ENCODE measurements at places on chromosomes 5 and 9.

GRCh38 chr9:21171351-21171750 is 4.9 kb upstream of the IFNA21 start:
- no peak for DNase-seq

DNA sequence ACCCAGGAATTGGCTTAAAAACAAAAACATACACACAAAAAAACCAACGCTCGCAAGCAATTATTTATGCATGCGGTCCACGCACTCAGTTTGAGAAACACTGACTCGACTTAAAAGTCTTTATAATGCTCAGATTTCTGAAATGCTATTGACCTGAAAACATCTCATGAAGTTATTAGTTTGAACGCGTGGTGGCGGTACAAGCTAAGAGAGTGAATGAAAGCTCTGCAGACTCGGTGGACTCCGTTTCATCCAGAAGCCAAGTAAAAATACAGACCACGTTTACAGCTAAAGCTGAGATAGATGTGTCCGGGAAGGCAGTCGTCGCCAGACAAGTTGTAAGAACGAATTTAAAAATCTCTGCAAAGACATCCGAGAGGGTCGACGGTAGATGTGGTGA is at the start of gene PCDHB6:
Gene PCDHB6 (plus strand): TSS at position 246 of the 400 bp plus-strand sequence. CDS start 201 bp downstream, outside the sequence.
- DNase-seq = no peak

DNA sequence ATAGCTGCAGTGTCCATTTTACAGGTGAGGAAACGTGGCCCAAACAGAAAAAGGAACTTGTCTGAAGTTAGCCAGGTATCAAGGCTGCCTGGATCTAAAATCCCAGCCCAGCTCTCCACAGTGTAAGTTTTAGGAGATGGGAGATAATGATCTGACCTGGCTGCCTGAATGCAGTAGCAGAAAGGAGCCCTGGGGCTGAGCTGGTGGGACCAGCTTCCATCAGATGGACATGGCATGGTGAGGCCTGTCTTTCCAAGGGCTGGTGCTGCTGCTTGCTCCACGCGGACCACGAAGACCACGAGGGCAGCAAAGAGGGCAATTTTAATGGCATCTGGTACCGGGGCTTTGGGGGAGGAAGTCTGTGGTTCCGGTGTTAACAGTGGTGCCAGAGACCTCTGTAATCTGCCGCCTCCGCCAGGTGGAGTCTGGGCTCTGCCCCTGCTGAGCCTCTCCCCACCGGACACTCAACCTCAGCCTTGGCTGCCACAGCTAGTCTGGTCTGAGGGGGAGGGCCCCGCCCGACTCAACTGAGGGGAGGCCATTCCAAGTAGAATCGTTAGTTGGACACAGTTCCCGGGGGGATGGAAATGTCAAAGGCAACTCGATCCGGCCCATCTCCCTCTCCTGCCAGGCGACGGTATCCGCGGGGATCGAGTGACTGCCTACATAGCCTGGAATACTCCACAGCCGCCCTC is 650 bp downstream of the MYORG start:
- DNase-seq = peak; percentile 24

GRCh38 chr9:128529191-128529590 is 23.2 kb upstream of the SPTAN1 start:
- no peak for DNase-seq

DNA sequence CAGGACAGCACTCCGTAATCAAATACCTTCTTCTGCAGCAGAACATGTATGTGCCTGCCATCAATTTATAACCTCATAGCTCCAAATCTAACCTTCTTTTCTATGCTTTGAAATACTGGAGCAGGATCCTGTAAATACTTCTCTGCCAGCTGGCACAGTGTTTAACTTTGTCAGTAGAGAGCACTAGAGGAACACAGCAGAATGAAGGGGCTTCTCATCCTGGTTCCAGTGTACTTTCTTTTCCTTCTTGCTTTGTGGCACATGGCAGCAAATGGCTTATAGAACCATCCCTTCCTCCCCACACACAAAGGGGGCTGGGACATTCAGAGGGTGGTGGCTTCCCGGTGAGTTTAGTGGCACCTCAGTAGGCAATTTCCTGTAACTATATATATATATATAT is 3.8 kb upstream of the FBXW11 start:
- DNase-seq = no peak

GRCh38 chr5:96601715-96602244 is 60.4 kb upstream of the CAST start:
- DNase-seq = no peak

DNA sequence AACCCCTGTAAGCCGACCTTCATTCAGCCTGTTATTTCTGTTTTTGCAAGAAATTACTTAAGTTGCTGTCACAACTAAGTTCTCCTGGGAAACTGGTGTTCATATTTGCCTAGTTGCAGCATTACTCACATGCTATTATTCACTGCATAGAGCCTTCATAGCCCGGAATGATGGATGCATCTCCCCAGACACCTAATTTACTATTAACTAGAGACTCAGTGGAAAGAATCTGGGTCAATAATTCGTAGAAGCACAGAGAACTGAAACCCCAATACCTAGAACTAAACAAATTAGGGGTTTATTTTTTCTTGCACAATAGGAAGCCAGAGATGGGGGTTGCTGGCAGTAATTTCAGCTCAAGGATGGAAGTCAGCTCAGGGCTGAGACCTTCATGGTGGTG is 45.7 kb upstream of the FAM170A start:
- no peak for DNase-seq

- DNase-seq = no peak
Measured at GRCh38 chr5:88688984-88689667, 193.9 kb downstream of the MEF2C start.

GRCh38 chr9:125950880-125951471 is 203.8 kb downstream of the PBX3 start:
- no peak for DNase-seq

DNA sequence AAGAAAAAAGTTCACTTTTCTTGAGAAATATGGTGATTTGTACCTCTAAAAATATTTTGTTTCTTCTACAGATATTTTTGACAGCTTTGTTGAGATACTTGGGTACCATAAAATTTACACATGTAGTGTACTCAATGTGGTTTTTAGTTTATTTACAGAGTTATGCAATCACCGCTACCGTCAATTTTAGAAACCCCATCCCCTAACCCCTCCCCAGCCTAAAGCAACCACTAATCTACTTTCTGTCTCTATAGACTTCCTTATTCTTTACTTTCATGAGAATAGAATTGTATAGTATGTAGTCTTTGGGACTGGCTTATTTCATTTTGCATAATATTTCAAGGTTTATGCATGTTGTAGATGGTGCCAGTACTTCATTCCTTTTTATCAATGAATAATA is 45.0 kb upstream of the TDRD7 start:
- DNase-seq = no peak

DNA sequence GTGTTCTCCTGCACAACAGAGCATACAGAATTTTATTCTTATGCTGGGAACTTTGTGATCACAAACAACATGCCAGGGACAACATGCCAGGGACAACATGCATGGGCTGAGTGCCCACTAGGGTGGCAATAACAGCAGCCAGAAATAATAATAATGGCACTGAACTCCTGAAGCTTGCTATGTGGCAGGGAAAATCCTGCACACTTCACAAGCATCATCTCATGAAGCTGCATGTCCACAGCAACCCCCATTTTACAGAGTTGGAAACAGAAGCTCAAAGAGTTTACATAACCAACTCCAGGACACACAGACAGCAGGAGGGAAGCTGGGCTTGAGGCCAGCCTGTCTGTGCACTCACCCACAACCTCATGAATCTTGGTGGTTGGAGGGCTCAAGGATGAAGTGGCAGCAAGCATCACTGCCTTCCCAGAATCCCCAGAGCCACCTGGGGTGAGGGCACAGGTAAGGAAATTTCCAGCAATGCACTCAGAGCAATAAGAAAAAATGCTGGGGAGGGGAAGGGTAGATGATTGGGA is 111.4 kb downstream of the GABBR2 start:
- no peak for DNase-seq

GRCh38 chr9:20929276-20929675 is 102.2 kb downstream of the HACD4 start:
- no peak for DNase-seq

DNA sequence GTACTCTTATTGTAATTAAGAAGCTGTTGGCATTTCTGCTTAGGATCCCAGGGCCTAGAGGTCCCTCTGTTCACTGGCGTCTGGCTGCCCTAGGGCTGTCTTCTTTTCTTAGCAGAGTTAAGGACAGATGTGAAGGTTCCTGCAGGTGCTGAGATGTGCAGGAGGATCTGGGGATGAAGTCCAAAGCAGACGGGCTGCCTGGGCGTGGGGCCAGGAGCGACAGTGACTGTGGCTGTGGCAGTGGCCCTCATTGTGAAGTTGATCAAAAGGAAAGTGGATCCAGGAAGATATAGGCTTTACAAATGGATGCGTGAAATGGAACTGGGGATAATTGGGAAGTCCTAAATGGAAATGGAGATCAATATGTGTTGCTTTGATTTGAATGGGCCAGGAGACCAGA is 19.1 kb upstream of the SH3PXD2B start:
- DNase-seq = no peak

DNA sequence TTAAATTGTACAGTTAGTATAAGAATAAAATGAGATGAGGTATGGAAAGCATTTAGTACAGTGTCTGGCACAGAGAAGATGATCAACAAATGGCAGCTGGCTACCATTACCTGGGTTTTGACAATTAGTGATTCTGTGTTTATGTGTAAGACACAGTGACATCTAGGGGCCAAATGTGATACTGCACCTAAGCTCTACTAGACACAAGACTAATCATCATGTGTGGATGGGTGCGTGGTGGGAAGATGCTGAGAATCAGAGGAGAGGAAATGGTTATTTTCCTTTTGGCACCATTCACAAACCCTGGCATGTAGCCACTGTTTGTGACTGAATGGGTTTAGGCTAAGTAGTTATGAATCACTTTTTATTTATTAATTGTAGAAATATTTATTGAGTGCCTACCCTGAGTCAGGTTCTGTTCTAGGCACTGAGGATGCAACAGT is 109.8 kb upstream of the TBC1D2 start:
- no peak for DNase-seq

DNA sequence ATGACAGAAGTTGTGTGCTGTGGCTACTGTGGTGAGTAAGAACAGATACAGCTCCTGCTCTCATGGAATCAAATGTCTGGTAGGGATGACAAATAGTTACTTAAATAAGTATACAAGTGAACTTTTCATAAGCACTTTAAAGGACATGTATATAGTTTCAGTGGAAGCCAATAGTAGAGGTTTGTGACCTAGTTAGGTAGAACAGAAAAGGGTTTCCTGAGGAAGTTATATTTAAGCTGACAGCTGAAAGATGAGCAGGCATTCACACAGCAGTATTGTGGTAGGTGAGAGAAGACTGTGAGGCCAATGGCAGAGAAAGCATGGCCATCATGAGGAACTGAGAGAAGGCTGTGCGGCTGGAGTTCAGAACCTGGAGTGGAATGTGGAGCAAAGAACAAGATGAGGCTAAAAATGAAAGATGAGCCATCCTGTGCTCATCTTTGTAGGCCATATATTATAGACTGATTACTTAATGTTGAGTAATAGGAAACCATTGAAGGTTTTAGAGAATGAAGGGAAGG is 15.4 kb downstream of the FAM174A start:
- DNase-seq = no peak

GRCh38 chr5:71830681-71831539 is 111.8 kb downstream of the CARTPT start:
- no peak for DNase-seq

GRCh38 chr5:108730617-108731340 is 16.9 kb upstream of the FER start:
- no peak for DNase-seq

GRCh38 chr5:146249801-146250200 is 46.4 kb downstream of the RBM27 start:
- DNase-seq = no peak

- no peak for DNase-seq
Measured at GRCh38 chr9:93232388-93232960, 48.5 kb downstream of the WNK2 start.

GRCh38 chr5:173878224-173878967 is 9.8 kb upstream of the CPEB4 start:
- no peak for DNase-seq

- no peak for DNase-seq
Measured at GRCh38 chr9:84789463-84789830, 119.9 kb downstream of the NTRK2 start.

DNA sequence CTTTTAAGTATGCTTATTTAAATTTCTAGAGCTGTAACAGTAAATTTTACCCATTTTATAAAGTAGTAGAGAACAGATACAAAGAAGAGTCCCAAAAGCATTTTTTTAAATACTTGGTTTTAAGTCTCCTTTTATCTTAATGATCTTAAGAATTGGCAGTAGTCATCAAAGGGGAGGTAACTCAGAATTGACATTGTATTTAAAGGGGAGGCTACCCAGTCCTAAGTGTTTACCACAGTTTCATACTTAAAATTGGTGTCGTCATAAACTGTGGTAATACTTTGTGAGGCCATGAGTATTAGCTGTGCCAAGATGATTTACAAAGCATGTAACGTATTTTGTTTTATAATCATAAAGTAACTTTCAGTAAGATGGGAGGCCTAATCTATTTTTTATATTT is 14.8 kb downstream of the SLC25A46 start:
- no peak for DNase-seq

DNA sequence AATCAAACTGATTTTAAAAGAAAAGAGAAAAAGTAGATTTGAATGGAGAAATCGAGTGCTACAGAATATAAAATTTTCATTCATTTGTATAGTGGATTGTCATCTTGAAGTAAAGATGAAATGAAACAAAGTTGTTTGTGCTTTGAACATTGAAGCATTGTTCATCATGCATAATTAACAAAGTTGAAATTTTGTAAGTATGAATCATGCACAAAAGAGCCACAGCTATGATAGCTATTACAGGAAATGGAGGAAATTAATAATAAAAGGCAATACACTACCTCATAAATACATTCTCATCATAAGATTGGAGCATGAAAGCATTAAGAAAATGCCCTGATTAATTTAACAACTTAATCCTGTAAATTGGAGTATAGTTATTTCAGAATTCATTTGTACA is 153.4 kb upstream of the TLX3 start:
- no peak for DNase-seq

GRCh38 chr5:41754857-41755256 is 115.4 kb downstream of the OXCT1 start:
- DNase-seq = no peak

DNA sequence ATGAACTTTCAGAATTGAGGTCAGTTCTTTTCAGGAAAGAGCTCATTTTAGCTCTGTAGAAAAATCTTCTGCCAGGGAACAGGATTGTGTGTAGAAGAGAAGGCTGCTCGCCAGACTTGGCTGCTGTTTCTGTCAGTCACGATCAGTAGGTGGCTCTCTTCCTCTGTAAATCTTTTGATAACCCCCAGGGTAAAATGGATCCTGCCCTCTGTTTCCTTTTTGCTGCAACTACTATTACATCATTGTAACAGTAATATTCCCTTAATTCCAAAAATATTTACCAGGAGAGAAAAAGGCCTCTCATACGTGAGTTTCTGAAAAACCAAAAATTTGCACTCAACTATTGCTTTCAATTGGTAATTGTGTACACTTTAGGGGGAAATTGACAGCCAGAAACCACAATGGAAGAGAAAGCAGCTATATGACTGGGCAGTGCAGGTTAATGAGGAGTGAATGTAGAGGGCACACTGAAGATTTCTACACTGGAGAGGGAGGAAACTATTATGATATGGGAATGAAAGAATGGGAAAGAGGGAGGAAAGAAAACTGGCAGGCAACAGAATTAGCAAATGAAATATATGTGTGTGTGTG is 12.3 kb downstream of the IFNA21 start:
- no peak for DNase-seq

All from activated naive CD4-positive, alpha-beta T cell (primary cell).